ENCODE measurements at places on chromosomes 5 and 9. TPM values are rescaled to one million over a fixed set of nuclear protein-coding genes. Genes with fewer than 3 reads are reported as not detected.

CNTNAP3B gene
- 20.6 TPM for total RNA-seq

- no peak for DNase-seq
Observed at GRCh38 chr9:105887679-105888078, 193.3 kb downstream of the TMEM38B start.

ANKRD33B gene
- 3.9 TPM for total RNA-seq

KIF4B gene
- total RNA-seq = 0.14 TPM

DNA sequence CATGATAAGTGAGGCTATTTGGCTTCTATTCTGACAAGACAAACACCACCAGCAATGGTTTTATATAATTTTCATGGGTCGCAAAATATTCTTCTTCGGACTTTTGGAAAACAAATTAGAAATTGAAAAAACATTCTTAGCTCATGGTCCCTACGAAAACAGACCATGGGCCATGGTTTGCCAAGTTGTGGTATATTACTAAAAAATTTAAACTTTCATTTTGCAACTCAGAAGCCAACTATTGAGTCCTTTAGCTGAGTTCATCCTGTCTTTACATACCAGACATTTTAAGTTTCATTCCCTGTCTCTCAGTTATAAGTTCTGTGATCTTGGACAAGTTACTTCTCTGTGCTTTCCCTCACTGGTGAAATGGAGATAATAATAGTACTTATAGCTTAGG is 198.1 kb downstream of the CSNK1G3 start:
- DNase-seq = no peak

GRCh38 chr9:38681747-38682227 is 38.1 kb downstream of the FAM240B start:
- no peak for DNase-seq

PCDHA9 gene
- total RNA-seq = 0.14 TPM

DNA sequence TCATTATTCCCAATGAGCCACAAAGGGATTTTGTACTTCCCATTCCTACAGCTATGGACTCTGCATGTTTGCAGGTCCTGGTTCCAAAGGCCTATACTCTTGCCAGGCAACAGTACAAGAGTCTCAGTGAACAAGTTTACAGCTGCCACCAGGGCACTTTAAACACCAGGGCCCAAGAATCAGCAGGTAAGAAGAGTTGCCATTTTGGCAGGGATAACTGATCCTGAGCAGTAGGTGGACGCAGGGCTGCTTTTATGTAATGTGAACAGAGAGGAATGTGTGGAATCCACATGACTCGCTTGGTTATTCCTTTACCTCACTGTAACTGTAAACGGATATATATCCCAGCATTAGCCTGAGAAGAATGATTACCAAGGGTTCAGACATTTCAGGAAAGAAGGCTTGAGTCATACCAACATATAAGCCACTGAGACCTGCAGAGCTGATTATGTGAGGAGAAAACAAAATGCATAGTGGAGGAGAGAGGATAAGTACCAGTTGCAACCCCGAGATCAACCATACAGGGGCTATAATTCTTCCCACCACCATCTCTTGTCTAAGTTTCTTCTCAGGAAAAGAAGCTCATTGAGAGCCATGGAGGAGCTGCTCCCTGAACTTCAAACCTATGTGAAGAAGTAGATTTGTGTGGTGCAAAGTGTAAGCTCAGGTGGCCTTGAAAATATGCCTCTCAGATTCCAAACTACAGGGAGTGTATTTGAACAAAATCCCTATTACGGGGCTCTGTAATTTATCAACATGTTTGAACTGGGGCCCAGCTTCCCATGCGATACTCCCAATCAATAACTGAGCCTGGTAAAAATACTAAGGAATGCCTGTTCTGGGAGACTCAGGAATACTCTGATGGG is 24.6 kb downstream of the RAPGEF6 start:
- no peak for DNase-seq

- no peak for DNase-seq
Observed at GRCh38 chr5:27969157-27969556, 930.8 kb upstream of the CDH9 start.

- no peak for DNase-seq
Observed at GRCh38 chr9:89225587-89225986, 47.0 kb upstream of the SHC3 start.

- no peak for DNase-seq
Observed at GRCh38 chr5:146390469-146390868, 51.8 kb downstream of the POU4F3 start.

DNA sequence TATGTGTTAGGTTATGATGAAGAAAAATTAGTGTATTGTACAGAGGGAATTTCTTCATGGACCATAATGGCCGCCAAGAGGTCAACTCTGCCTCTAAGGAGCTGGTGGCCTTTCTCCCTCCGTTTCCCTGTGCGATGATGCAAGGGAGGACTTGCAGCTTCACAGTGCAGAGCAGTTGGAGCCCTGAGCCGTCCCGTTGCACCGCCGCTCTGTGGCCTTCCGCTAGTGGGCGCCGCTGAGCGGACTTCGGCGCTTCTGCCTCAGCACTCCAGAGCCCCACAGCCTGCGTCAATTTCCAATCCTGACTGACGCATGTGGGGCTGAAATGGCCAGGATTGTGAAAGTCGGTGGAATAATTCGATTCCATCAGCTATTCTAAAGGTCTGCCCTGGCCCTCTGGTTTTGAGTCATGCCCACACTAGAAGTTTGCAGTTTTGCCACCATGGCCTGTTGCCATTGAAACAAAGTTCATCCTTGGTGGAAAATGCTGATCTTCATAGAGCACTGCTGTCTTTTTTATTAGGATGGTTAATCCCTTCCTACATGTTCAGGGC is 22.7 kb upstream of the LECT2 start:
- DNase-seq = peak; percentile 94

GRCh38 chr9:81529556-81530193 is 159.7 kb downstream of the TLE1 start:
- DNase-seq = no peak
